PC-9 (cell line): ENCODE measurements at places on chromosomes 4 and X.

GRCh38 chrX:103651151-103651773, 22.5 kb downstream of the TCEAL1 start:
- no peak for DNase-seq

DNA sequence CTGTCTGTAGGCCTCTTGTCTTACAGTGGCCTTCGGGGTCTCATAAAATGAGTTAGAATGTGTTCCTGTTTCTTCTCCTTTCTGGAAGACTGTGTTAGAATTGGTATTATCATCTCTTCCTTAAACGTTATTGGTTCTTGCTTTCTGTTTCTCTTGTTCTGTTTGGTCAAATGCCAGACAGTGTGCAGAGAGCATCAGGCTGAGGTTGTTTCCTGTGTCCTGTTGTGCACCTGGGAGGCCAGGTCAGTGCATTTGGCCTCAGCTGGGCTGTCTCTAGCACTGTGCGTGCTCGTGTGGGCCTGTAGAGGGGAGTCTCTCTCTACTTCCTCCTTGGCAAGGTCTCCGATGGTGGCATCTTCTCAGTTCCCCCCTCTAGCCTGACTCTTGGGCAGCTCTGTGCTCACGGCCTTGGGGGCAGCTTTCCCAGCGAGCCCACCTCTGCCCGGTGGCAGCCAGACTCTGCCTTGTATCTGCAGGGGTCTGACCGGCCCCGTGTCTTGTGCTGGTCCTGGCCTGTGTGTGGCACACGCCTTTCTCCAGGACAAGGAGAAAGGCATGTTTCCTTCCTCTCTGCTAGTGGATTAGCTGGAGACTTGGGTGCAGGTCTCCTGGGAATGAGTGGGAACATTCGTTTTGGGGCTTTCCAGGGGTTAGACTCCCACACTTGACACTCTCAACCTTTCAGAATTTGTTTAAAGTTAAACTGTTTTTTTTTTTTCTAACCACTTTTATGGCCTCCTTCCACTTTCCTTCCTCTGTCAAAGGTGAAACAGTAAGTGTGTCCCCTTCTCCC, 62.3 kb downstream of the FAM193A start:
- no peak for DNase-seq

- peak; percentile 76 for DNase-seq
Observed at GRCh38 chr4:118352843-118353533, at the start of gene PRSS12. Gene PRSS12, minus strand, starts transcription at chr4:118353003. Its CDS starts 283 bp downstream, at chr4:118352720.

DNA sequence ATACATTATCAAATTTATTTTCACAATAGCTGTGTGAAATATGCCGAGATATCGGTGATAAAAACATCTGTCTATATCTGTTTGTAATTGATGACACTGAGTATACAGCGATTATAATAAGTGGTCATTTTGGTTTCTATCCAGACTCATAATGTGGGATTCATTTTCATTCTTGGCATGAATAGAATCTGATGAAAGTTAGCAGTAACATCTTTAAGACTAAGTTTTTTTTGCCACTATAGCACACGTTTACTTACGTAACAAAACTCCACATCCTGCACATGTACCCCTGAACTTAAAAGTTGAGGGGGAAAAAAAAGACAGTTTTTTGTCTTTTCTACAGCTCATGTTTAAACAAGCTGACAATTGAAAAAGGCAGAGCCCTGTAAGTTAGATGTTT, 86.4 kb downstream of the PPA2 start:
- DNase-seq: no peak

DNA sequence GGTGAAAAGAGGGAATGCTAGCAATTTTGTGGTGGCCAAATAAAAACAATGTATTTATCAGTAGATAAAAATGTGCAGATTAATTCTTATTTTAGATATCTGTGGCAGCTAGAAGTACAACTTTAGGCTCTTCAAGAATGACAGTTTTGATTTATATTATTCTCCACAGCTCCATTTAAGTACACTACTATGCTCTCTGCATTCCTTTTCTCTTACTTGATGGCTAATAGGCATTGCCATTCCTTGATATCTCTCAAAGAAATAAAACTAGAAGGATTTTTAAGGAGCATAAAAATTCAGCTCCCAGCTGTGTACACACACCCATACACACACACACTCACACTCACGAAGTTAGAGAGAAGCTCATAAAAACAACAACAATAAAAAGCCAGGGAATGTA, 59.4 kb upstream of the H2AZ1 start:
- DNase-seq: no peak

DNA sequence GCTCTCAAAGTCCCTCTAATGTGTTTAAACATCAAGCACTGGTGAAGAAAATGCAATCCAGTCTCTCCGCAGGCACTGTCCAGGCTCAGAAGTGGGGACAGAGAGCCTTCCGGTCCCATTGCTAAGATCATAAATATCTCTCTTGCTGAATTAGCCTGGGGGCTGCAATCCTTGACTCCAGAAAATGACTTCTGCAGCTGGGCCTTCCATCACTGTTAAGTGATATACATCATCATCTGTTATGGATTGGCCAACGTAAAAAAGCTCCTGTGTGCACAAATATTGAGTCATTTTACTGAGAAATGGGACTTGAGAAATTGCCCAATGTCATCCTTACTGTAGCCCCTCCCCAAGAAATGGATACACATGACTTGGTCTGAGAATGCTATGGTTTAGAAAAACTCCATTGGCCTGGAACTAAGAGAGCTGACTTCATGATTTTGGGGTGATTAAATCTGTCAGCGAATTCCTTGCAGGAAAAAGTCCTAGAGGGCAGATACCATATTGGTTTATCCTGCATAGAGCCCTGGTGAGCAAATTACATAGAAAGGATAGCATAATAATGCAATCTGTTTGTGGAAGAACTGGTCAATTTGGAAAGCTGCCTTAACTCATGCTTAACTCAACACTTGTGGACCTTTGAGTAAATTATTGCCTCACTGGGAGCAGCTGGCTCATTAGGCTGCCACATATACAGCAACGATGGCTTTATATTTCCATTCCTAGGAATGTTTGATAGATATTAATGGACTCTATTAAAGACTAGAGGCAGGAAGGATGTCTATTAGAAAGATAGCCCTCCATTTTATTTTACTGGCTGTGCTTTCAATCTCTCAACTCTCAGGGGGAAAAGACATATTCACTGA, 346.1 kb downstream of the GBA3 start:
- DNase-seq: no peak

- DNase-seq: peak; percentile 42
Observed at GRCh38 chrX:13933352-13933751, 96.3 kb downstream of the GEMIN8 start.

- DNase-seq: no peak
Observed at GRCh38 chr4:128068918-128069317, 7.8 kb downstream of the LARP1B start.

DNA sequence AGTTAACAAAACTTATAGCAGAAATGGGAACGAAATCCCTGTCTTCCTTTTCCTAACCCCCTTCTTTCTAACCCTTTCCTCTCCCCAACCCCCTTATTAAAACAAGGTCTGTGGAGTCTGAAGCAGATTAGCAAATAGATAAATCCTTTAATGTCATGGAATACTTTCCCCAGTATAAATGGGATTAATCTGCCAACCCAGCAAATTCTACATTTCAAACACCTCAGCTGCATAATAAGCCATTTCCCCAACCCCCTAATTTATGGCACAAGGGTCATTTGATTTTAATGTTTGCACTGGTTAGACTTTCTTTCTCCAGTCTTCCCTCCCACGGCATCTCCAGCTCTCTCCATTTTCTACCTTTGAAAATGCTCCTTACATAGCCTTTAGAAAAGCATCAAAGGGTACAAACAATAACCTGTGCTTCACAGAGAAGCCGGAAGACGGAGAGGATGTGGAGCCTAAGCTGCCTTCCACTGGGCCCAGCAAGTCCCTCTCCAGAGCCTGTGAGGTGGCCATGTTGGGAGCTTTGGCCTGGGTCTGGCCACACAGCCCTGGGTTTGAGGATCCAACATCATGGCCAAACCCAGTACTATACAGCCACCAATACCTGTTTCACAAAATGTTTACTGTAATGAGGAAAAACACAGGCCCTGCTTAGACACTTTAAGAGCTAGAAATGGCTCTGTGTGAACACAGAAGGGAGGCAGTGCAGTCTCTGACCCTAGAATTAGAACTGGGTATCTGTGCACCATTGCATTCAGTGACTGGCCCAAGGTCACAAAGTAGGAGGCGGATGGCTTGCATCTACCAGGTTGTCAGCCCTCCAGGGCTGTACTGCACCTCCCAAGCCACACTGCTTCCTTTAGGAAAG, 56.9 kb upstream of the SPRY1 start:
- no peak for DNase-seq

GRCh38 chr4:88599298-88599697, 7.0 kb downstream of the HERC3 start:
- DNase-seq: no peak

- no peak for DNase-seq
Observed at GRCh38 chr4:47640911-47641310, 155.8 kb downstream of the ATP10D start.

- no peak for DNase-seq
Observed at GRCh38 chrX:11419102-11419501, 125.9 kb downstream of the AMELX start.

GRCh38 chr4:35052546-35052945, 1191.8 kb downstream of the ARAP2 start:
- no peak for DNase-seq

DNA sequence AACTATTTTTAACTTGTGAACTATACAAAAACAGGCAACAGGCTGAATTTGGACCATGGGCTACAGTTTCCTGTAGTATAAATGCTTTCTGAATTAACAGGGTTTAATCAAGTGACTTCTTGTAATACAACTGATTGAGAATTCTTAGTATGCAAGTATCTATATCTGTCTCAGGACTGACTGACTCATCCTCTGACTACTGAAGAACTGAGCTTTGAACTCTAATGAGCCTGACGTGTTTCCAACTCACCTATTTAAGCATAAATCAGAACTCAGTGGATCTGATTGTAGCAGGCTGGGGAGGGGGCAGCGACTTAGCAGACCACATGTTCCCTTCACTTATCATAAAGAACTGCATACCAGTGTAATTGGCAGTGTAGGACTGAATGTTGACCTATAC, 7.8 kb downstream of the SPATA4 start:
- DNase-seq: no peak

DNA sequence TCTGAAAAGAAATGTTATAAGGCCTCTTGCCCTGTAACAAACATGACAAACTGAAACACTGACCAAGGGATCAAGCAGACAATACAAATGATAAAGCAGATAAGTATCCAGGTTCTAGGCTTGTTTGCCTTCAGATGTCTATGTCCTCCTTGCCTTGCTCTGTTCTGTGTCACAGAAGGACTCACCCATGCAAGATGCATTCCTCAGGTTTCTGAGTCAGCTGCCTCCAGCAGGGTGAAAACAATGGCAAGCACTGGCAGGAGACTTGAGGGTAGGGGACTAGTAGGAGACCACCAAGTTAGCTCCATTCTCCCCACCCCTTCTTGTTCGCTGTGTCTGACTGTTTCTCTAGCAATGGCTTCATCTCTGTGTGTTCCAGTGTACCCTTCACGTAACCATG, 76.6 kb upstream of the CXXC4 start:
- peak; percentile 43 for DNase-seq

- DNase-seq: peak; percentile 70
Observed at GRCh38 chr4:121155893-121156292, 8.2 kb downstream of the TNIP3 start.

- no peak for DNase-seq
Observed at GRCh38 chr4:31052519-31052918, 332.4 kb downstream of the PCDH7 start.

- no peak for DNase-seq
Observed at GRCh38 chrX:77925764-77926163, 15.3 kb downstream of the ATP7A start.

- DNase-seq: no peak
Observed at GRCh38 chrX:17432158-17432557, 57.2 kb downstream of the NHS start.

DNA sequence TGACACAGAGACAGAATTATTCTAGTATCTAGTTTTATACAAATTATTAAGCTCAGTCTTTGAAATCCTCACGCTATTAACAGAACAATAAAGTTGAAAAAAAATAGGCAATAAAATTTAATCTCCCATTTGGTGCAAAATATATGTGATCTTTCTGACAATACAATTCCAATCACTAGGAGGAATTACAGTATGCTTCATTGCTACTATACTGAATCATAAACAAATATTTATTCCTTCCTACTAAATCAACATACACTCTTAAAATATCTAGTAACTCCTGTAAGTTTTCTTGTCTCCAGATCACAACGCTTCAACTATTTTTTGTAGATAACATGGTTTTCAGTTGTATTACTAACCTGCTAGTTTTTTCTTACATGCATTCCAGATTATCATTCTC, 45.7 kb downstream of the KLHL8 start:
- no peak for DNase-seq

GRCh38 chr4:130576218-130576617, 1480.3 kb downstream of the C4orf33 start:
- no peak for DNase-seq

DNA sequence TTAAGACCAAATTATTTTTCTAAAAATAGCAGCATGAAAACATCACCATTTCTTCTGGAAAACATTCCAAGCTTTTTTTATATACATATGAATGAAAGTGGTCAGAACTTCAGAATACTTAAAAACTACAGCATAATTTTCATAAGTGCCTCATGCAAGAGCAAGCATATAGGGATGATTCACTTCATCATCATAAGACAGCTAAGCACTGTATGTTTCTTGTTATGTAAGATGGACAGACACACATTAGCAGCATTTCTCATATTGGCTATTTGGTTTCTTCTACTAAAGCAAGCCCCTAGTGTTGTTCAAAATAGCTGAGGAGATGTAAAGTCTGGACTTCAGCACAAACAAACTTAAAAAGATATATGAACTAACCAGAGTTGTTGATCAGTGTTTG, 213.1 kb upstream of the NOCT start:
- DNase-seq: no peak
